ENCODE measurements at places on chromosomes 13 and 19.

DNA sequence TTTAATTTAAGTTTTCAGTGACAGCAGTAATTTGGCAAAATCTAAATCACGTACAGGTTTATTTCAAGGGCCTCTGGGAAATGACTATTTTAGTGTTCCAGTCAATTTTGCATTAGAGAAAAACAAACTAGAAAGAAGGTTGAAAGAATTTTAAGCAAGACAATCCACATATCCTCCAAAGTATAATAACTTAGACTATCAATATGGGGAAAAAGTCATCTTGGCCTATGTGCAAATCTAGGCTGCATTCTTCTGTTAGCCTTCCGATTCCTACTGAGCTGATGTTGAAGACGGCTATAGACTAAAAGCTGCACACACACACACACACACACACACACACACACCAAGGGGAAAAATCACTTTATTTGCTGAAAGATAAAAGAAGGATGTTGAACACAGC is 81.3 kb downstream of the SLITRK6 start:
- no peak for DNase-seq

GRCh38 chr13:73212482-73212881 is 153.7 kb downstream of the KLF5 start:
- no peak for DNase-seq

- DNase-seq, result no peak
These were observed 8.8 kb downstream of the DAZAP1 start for GRCh38 chr19:1416014-1416841.

DNA sequence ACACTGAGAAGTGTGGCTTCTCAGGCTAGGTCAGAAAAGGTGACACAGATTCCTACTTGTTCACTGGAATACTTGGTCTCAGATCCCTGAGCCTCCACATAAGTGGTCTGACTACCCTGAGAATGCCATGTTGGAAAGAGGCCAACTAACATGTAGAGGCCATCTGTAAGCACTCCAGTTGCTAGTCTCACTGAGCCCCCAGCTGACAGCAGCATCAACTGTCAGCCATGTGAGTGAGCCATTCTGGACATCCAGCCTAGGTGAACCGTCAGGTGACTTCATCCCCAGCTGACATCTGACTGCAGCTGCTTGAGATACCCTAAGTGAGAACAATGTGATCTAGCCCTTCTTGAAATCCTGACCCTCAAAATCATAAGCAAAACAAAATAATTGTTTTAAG is 18.1 kb upstream of the ARL11 start:
- DNase-seq, result no peak

- no peak for DNase-seq
These were observed 15.0 kb upstream of the KLF2 start for GRCh38 chr19:16309643-16310042.

DNA sequence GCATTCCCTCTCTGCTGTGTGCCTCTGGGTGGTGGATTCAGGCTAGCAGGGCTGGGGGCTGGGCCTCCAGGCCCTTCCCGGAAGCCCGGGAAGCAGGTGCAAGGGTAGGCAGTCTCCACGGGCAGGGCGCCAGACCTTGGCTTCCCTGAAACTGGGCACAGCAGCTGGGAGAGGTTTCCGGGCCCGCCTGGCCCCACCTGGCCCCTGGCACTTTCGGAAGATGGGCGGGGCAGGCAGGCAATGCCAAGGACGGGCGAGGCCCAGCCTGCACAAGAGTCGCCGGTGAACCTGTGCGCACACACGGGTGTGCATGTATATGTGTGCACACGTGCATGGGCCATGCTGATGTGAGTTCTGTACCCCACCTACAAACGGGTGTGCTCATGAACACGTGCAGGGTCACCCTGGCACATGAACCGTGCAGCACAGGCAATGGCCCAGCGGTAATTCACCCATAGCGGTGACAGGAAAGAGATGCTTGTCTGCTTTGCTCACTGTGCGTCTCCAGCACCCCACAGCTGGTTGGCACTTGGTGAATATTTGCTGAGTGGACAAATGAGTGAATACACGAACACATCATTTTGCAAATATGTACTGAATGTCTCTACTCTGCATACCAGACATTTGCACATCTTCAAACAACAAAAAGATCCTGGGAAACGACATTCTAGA is 15.3 kb downstream of the GADD45B start:
- peak; percentile 30 for DNase-seq

DNA sequence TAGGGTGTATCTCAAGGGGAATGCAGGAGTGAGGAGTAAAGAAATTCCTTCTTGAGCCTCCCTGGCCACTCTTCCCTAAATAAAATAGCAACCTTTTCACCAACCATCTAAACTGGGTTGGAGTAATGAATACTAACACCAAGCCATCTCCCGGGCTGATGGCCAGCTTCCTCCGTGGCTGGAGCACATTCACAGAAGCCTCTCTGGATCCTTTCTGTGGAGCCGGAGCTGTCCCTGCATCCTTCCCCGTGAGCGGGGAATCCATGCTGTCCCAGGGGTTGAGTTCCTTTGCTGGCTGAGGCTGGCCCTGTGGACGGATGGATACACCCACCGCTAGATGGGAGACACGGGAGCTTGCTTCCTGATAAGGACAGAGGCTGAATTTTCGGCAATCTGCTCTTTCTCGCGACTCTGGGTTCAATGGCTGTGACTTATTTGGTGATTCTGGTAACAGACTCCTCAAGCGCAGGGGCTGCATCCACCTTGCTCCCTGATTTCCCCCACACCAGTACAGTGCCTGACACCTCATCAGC is 370.3 kb downstream of the ZNF536 start:
- no peak for DNase-seq

DNA sequence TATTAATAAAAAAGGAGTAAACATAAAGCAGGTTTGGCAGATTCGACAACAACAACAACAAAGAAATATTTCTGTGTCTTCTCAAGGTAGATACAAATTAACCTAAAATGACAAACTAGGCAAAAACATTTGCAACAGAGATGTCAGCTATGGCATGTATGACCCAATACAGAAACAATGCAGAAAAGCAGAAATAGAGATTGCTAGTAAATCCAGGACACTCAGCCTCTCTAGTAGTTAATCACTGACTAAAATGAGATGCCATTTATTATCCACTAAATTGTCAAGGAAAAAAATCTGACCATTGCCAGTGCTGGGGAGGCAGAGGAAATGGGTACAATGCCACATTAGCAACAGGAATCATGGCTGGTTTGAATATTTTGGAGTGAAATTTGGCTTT is 250.5 kb downstream of the TEX29 start:
- no peak for DNase-seq

- no peak for DNase-seq
These were observed 7.1 kb downstream of the SMIM7 start for GRCh38 chr19:16652854-16653253.

GRCh38 chr19:50790396-50790795 is at the start of gene ACP4:
Gene ACP4, plus strand, starts transcription at chr19:50790415. Its CDS starts 0 bp downstream, at chr19:50790415.
- DNase-seq, result no peak

- DNase-seq, result no peak
These were observed 6.8 kb downstream of the TRAPPC6A start for GRCh38 chr19:45171211-45171623.

- DNase-seq, result no peak
These were observed 2.2 kb upstream of the EPS15L1 start for GRCh38 chr19:16473875-16474392.

DNA sequence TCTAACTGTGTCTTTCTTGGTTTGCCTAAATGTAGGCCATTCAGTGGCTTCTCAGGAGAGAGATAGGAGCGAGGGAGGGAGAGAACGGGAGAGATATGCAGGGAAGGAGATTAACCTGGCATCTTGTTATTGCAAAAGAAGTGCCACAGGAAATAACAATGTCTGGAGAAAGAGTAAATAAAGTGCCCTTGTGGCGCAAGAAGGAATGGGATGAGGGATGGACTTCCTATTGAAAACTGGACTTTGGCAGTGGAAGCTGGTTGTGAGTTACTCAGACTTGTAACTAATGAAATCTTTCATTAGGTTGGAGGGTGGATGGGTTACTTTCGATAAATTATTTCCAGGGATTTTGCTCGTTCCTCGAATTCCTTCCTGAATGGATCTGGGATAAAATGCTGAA is 136.1 kb downstream of the LACC1 start:
- no peak for DNase-seq

DNA sequence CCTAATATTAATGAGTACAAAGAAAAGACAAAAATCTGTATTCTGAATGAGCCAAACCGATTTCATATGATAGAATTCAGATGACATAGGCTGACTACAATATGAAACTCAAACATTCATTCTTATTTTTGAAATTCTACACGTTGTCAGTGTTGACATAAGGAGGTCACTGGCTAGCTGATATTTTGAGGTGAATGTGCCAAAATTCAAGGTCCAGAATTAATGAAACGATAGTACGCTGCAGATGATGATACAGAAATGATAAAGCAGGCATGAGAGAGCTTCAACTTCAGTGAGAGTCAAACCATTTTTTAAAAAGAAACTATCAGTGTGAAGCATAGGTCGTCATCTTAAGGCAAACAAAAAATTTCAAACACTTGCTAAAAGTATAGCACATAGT is 88.2 kb downstream of the FREM2 start:
- DNase-seq, result no peak

- DNase-seq, result no peak
These were observed 2.9 kb upstream of the FTL start for GRCh38 chr19:48962029-48962848.

- DNase-seq, result no peak
These were observed 605.7 kb downstream of the FGF9 start for GRCh38 chr13:22276616-22277015.

GRCh38 chr19:4034048-4035017 is 26.8 kb downstream of the PIAS4 start:
- DNase-seq, result no peak

DNA sequence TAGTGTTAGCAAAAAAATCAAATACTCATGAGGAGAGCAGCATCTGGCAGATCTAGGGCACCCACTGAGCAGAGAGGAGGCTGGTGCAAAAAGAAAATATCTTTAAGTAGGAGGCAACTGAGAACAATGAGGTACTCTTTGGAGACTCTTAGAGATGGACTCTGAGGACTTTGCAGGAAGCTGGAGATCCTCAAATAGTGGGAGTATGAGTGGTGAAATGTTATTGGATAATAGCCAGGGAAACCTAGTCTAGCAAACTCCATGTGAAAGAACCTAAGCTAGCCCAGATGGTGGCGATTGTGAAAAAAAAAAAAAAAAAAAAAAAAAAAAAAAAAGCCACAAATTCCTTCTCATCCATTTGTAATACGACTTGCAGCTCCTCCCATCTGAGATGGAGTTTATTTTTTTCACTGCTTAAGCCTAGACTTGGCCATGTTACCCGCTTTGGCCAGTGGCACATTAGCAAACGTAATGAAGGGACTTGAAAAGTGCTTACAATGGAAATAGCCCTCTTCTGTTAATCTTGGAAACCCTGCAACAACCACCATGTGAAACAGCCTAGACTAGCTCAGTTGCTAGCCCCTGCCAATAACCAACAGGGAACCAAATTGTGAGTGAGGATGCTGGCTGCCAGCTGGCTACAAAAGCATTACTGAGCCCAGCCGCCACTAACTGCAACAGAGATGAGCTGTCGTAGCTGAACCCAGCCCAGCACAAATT is 476.2 kb downstream of the KLF12 start:
- no peak for DNase-seq

DNA sequence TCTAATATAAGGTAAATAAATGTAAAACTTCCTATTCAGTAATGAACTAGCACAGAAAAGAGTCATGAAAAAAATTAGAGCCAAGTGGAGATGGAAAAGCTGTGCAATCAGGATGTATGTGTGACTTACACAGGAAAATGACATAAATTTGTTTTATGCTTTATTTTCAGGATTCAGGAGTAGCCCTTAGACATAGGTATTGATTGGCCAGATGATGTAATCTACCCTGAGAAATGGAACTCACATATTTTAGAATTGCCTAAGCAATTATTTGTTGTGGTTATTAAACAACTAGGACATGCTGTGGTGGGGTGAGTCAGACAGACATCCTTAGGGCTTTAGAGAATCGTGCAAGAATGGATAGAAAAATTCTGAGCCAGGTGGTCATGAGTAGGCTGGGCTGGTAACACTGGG is 110.6 kb downstream of the PCDH9 start:
- DNase-seq, result no peak

DNA sequence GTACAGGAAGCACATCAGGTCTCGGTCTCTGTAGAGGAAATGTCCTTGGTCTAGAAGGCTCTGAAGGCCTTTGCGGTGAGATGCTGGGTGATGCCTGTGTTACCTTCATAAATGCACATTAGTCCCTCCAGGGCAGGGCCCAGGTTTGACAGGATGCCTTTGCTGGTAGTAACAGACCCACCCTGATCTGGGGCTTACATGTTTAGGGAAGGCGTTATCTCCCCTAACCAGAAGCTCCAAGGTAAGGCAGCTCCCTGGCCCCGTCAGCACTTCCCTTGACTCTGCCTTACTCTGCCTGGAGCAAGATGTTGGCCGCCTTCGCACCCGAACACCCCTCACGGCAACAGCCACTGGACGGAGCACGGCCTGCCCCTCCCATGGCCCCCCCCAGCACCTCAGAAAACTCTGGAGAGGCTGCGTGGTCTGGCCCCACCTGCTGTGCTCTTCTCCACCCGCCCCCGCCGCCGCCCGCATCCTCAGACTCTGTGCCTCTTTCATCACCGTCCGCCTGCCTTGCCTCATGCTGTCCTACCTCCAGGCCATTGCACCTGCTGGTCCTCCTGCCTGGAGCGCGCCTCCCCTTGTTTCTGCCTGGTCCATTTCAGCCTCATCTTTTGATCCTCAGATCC is 9.1 kb downstream of the AP2A1 start:
- no peak for DNase-seq

DNA sequence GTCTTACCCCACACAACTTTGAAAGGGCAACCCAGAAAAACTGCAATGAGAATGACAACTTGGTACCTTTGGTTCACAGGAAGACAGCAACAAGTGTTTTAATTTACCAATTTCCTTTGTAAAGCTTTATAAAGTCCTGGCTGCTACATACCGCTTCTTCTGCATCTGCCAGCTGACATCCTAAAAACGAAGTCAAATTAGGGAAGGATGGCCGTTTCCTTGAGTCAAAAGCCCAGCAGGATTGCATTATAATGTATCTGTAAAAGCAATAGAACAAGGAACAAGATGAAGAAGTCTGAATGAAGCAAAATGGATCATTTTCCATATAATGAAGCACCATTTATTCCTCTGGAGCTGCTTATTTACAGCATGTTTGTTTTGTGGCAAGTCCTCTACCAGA is 25.8 kb upstream of the URAD start:
- DNase-seq, result no peak

DNA sequence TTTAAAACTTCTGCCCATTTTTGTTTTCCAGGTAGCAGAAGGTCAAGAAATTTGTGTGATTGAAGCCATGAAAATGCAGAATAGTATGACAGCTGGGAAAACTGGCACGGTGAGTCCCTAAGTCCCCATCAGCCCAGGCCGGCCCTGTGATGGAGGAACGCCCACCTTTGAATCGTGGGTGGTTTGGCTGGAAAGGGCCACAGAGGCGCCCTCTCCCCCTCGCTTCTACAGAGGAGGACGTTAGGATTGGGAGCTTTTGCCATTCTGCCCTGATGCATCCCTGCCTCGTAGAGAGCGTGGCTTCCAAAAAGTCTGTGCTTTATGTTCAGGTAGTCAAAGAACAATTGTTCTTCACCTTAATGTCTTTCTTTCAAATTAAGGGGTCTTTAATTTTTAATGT is 60.9 kb downstream of the GGACT start:
- DNase-seq, result no peak

Data from D341Med (cell line).